ENCODE measurements at places on chromosomes 3 and 15.

DNA sequence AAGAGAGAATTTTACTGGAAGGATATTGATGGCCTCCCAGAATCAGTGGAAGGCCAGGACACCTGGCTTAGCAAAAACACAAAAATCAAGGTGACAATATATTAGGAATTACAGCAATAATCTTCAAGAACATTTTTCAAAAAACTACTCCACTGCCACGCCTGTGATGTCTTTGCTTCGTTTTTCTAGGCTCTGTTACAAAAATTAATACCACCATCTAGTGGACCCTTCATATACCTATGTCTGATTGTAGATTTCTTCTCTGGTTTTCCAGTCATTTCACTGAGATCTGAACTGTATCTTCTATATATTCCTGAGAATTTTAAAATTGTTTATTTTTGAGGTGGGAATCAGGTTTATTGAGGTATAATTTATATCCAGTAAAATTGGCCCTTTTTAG is 5.6 kb upstream of the SLC33A1 start:
- no peak for DNase-seq

GRCh38 chr3:41031401-41031800 is 167.9 kb upstream of the CTNNB1 start:
- no peak for DNase-seq

- DNase-seq = no peak
Observed at GRCh38 chr3:89234620-89235019, 127.2 kb downstream of the EPHA3 start.

DNA sequence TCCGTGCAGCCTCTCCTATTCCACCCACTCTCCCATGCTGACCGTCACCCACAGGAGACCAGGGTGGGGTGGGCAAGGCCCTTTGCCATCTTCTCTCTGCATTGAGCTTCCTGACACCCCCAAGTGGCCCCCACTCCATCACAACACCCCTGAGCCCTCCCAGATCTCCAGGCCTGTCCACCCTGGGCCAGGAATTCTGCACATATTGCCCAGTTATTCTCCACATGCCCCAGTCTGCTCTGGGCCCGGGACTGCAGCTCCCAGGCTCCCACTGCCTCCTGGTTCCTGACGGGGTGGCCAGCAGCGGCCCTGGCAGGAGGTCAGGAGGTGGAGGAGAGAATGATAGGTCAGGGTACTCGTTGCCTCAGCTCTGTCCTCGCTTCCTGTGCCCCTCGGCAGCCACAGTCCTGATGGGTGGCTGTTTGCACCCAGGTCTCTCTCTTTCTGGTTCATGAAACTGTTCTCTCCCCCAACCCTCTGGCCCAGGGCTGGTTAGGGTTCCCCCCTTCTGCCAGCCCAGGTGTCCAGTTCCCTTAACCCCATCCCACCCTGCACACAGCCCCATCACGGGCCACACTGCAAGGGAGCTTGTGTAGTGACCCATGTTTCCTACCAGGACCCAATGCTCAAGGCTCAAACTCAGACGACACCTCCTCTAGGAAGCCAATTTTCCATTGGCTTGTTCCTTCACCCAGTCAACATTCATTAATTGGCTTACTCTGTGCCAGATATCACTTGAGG is 47.3 kb downstream of the IQSEC1 start:
- no peak for DNase-seq

DNA sequence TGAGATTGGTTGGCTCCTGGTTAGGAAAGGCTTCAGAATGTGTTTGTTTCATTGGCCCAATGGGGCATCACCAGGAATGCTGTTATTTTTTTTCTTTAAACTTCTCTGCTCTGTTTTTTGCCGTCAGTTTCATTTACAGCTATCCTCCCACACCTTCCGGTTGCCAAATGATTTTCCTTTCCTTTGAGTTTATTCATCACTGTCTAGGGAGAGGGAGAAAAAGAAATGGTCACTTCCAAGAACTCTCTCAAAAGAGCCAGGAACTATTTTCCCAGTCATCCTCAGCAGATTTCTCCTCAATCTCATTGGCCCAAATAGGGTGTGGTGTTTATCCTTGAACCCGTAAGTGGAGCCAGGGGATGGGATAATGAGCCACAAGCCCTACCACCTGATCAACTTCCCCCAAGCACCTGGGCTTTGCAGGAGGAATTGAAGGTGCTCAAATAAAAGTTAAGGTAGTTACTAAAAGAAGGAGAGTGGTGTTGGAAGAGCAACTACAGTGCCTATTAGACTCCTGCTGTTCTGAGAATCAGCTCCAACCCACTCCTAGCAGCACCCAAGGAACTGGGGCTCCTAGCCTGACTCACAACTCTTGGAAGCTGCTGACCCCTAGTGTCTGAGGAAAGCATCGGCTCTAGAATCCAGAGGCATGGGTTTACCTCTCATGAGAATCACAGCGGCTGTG is 183.8 kb upstream of the IL12A start:
- DNase-seq = no peak

DNA sequence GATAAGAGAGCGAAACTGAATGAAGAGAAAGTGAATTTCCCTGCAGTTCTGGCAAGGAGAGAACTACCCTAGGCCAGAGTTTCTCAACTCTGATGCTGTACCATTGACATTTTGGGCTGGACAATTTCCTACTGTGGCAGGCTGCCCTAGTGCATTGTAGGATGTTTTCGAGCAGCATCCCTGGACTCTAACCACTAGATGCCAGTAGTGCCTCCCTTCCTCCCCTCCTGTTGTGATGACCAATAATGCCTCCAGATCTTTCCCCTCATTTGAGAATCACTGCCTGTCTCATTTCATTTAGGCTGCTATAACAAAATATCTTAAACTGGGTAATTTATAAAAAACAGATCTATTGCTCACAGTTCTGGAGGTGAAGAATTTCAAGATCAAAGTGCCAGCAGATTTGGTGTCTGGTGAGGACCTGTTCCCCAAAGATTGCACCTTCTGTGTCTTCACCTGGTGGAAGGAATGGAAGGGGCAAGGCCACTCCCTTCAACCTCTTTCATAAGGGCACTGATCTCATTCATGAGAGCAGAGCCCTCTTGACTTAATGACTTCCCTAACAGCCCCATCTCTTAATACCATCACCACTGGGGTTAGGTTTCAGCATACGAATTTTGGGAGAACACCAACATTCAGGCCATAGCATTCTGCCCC is 188.9 kb upstream of the MEIS2 start:
- DNase-seq = no peak

DNA sequence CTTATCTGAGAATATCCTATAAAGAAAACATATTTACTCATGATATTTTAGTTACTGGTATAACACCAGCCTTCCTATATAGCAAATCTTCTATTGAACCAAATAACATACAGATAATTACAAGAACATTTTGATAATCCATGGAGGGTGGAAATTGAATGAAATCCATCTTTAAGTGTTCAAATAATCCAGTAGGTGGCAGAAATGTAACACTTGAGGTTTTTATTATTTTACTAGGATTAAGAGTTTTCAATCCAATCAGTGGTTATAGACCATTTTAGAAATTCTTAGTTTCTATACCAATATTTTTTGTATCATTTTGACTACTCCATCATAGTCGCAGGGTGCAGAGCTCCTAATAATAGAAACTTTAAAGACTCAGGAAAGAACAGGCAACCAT is 101.9 kb upstream of the KCNH8 start:
- no peak for DNase-seq

DNA sequence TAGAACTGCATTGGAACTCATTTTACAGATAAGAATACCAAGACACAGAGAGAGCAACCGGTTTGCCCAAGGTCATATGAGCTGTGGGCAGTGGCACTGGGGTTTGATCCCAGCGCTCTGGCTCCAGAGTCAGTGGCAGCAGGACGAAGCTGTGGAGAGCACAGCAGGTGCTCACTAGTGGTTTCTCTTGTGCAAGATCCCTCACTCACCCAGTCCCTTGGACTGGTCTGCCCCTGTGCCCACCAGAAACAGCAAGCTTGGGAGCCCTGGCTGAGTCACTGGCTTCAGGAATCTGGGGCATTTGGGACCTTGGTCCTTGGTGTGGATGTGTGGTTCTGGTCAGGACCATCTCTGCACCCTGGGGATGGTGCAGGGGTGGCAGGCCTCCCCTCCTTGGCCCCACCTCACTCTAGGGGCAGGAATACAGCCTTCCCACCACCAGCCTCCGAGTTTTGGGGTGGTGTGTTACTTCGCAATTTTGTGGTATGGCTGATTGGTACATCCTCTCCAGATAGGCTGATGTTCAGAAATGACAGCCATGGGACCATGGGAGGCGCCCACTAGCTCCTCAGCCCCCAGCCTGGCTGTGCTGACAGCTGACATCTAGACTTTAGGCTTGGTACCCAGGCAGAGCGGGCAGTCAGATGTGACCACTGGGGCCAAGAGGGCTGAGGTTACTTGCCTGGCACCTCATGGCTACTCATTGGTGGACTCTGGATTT is 104.6 kb downstream of the LSM3 start:
- DNase-seq = no peak

DNA sequence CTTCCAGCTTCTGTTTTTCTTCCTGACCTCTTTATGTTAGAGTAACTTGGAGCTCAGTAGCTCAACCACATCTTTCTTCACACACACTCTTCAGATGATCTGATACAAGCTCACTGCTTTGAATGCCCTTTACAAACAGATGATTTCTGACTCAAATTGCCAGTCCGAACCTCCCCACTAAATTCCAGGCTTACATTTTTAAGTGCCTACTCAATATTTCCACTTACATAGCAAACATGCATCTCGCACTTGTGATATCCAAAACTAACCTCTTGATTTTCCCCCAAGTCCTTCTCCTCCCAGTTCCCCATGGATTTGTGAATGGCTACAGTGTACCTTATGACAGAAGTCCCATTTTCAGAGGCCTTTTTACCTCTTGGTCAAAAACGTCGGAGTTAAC is 139.1 kb downstream of the GBE1 start:
- no peak for DNase-seq

- DNase-seq = no peak
Observed at GRCh38 chr3:147616998-147617619, 207.9 kb downstream of the ZIC1 start.

DNA sequence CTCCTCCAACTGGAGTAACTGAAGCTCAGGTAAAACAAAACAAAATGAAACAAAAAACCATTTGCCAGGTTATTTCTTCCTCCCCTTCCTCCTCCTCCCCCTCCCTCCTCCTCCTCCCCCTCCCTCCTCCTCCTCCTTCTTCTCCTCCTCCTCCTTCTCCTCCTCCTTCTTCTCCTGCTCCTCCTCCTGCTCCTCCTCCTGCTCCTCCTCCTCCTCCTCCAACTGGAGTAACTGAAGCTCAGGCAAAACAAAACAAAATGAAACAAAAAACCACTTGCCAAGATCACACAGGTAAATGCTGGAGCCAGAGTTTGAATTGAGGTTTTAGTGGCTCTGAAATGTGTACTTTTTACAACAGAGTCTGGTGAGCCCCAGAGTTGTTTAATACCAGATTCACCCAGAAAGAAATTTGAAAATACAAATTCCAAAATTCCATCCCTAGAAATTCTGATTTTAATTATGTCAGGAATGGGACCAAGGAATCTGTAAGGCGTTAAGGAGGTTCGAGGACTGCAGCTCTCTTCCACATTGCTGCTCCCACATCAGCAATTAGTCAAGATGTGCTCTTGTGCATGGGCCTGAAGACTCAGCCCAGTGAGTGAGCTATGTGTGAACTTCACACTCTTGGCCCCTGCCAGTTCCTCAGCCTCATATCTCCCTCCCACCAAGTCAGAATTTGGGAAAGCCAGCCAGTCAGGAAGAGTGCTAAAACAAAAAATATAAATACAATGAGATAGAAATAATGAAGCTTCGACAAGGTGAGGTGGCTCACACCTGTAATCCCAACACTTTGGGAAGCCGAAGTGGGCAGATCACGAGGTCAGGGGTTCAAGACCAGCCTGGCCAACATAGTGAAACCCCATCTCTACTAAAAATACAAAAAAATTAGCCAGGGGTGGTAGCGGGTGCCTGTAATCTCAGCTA is 31.6 kb upstream of the ZNF770 start:
- DNase-seq = no peak

GRCh38 chr3:29644261-29644660 is 363.4 kb downstream of the RBMS3 start:
- DNase-seq = no peak

DNA sequence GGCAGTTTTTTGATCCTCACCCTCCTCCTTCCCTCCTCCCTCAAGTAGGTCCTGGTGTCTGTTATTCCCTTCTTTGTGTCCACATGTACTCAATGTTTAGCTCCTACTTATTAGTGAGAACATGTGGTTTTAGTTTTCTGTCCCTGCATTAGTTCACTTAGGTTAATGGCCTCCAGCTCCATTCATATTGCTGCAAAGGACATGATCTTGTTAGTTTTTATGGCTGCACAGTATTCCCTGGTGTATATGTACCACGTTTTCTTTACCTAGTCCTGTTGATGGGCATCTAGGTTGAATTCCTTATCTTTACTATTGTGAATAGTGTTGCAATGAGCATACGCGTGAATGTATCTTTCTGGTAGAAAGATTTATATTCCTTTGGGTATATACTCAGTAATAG is 61.7 kb upstream of the FGF7 start:
- DNase-seq = no peak

GRCh38 chr3:197854596-197855343 is 63.7 kb downstream of the LRCH3 start:
- no peak for DNase-seq

DNA sequence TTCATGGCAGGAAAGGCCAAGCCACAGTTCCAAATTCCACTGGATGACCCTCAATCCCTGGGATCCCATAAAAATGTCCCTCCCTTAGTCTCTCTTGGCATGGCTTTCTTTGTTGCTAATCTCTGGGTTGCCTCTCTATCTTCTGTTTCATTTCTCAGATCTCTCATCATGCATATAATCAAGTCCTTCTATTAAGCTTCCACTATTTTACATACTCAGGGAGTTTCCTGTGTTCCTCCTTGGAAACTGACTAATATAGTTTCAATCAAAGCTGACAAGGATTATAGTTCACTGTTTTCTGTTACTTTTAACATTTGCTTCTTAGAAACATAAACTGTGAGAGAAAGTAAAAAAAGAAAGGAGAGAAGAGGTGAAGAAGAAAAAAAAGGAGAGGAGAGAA is 113.8 kb upstream of the COL8A1 start:
- DNase-seq = no peak

DNA sequence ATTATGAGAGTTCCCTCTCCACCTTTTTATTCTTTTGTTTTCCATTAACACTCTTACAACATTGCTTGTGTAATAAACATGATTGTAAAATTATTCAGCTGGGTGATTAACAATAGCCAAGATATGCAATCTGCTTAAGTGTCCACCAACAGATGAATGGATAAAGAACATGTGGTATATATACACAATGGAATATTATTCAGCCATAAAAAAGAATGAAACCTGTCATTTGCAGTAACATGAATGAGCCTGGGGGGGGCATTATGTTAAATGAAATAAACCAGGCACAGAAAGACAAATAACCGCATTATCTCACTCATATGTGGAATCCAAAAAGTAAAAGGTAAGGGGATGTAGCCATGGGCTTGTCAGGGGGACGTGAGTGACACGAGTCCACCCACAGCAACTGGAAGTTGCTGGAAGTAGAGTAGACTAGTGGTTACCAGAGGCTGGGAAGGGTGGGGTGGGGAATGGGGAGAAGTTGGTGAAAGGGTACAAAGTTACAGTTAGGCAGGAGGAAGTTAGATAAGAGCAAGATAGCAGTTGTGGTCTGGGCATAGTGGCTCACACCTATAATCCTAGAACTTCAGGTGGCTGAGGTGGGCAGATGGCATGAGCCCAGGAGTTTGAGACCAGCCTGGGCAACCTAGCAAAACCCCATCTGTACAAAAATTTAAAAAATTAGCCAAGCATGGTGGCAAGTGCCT is 28.7 kb upstream of the CD47 start:
- DNase-seq = no peak
